ENCODE measurements at places on chromosomes 12 and 14.

DNA sequence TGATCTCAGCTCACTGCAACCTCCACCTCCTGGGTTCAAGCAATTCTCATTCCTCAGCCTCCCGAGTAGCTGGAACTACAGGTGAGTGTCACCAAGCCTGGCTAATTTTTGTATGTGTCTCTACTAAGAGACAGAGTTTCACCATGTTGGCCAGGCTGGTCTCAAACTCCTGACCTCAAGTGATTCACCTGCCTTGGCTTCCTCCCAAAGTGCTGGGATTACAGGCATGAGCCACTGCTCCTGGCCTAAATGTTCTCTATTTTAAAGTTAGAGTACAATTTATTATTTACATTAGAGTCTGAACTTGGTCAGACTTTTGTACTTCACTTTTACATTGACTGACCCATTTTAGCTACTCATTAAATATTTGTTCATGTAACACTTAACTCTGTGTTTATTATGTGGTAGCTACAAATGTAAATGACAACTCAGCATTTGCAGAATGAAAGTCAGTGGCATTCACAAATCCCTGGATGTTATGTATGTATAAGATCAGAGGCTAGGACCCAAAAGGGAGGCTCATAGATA is 409.6 kb downstream of the APAF1 start:
- DNase-seq, result no peak

DNA sequence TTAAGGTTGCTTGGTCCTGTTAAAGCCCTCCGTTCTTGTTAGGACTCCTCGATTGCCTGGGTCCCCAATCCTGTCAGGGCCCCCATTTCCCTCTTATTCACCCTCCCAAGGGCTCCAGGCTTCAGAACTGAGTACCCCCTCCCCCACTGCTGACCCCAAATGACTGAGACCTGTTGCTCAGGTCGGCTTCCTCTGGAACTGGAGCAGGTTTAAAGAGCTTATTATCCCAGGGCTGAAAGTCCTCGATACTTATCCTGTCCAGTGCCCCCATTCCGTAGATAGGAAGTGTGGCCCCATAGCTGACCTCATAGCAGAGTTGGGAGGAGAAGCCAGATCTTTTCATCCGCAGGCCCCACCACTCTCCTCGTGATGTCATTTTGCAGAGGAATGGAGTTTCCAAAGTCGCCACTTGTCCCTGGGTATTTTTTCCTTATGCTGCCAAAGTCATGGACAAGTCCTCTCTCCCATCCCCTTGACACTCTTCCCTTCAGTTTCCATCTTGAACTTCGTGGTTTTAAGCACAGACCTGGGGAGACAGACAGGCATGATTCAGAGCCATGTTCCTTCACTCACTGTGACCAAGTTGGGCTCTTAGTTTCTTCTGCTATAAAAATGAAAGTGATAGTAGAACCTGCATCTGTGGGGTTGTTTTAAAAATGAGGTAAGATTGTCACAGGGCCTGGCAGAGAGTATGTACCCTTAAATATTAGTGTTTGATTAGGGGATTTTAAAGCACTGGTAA is 1.2 kb downstream of the USP30 start:
- no peak for DNase-seq

DNA sequence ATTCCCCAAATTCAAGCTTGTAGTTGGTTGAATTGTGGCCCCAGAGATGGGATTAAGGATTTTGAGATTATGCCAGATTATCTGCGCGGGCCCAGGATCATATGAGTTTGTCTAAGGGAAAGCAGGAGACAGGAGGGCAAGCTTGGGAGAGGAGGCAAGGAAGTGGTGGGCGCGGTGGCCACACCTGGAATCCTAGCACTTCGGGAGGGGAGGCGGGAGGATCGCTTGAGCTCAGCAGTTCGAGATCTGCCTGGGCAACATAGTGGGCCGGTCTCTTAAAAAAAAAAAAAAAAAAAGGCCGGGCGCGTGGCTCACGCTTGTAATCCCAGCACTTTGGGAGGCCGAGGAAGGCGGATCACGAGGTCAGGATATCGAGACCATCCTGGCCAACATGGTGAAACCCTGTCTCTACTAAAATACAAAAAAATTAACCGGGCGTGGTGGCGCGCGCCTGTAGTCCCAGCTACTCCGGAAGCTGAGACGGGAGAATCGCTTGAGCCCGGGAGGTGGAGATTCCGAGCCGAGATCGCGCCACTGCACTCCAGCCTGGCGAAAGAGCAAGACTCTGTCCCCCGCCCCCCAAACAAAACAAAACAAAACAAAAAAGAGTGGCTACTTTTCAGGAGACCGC is 881 bp upstream of the PUS1 start:
- DNase-seq, result no peak

- DNase-seq, result peak; percentile 52
Observed at GRCh38 chr12:94831081-94831751, 172.3 kb downstream of the NDUFA12 start.

DNA sequence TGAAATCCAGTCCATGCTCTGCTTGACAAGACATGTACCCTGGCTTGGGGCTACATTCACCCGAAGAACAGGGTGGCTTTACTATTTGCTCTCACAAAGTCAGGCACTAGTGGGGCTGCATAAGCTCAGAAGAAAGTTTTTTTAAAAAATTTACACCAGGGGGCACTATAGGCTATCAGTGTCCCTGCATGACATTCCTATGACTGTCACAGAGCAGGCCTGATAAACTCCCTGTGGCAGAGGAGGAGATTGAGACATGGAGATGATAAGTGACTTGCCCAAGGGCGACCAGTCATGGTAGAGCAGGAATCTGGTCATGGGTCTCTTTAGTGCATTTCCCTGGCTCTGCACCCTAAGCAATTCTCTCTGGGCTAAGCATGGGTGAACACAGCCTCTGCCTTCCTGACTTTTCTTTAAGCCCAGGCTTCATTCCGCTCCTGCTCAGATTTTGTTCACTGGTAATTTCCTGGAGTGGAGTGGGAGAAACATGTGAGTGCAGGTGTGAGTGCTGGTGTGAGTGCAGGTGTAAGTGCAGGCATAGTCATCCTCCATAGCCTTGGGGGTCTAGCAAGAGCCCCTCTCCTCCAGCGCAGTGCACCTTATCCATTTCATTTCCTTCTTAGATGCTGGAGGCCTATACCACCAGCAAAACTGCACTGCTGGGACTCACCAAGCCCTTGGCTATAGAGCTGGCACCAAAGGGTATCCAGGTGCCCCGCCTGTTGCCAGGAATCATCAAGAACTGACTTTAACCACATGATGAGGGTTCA is 91.6 kb downstream of the DHRS2 start:
- peak; percentile 48 for DNase-seq

- DNase-seq, result peak; percentile 65
Observed at GRCh38 chr12:109304485-109304884, 4.6 kb downstream of the FOXN4 start.

DNA sequence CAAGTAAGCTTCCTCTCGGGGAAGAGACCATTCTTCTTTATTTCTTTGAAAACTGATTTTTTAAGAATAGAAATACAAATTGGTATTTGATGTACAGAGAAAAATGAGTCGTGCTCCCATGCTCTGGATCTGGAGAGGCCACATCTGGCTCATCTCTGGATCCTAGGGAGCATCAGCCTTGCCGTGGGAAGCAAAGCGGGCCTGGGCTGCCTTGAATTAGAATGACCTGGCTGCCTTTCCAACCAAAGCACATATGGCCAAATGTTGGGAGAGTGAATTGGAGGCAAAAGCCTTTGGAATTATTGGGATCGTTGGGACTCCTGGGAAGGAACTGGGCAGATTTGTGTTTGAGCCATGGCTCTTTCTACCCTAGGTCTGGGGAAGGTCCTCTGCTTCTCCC is 80.0 kb downstream of the SLC25A47 start:
- DNase-seq, result no peak

GRCh38 chr14:100201701-100202100 is 37.2 kb upstream of the YY1 start:
- DNase-seq, result no peak

GRCh38 chr14:104341532-104342434 is 203.4 kb downstream of the KIF26A start:
- no peak for DNase-seq

DNA sequence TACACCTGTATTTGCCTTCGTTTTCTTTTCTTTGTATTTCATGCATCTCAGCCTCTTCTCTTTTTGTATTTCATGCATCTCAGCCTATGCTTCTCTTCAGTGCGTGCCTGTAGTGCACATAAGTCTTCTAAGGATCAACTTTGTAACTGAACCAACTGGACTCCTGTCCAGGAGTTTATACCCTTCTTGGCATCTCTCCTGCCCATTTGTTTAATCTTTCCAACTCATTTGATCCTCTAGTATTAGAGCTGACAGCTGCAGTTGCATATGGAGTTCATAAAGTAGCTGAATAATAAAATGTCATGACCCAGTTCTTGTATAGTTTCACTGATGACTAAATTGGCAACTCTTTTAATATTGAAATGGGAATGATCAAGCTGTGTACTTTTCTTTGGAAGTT is 89.7 kb downstream of the FGD4 start:
- DNase-seq, result no peak

DNA sequence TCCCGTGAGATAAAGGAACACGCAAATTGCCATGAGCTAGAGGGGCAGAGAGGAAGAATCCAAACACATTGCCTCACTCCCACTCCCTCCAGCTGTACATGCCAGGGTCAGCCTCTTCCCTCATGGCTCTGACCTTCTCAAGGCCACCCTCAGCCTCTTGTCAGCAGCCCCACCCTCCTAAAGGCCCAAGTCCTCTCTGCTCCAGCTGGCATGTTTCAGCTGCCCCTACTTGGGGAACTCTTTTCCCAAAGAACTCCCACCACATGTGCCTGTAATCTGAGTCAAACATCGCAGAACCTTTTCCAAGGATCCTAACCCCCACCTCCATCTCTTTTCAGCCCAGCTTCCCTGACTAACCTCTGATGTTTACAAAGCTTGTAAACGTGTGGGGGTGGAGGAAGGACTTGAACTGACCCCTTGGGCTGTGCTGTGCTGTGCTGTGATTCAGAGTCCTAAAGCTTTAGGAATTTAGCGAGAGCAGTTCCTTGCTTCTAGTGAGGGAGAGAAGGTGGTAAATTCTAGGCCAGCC is 7.3 kb upstream of the CACNB3 start:
- DNase-seq, result no peak

- DNase-seq, result peak; percentile 87
Observed at GRCh38 chr14:56333359-56334292, 215.4 kb downstream of the PELI2 start.

- no peak for DNase-seq
Observed at GRCh38 chr12:93571925-93572711, at the start of gene SOCS2. Gene SOCS2 (plus strand): TSS chr12:93572675. CDS start chr12:93572898, 223 bp downstream.

DNA sequence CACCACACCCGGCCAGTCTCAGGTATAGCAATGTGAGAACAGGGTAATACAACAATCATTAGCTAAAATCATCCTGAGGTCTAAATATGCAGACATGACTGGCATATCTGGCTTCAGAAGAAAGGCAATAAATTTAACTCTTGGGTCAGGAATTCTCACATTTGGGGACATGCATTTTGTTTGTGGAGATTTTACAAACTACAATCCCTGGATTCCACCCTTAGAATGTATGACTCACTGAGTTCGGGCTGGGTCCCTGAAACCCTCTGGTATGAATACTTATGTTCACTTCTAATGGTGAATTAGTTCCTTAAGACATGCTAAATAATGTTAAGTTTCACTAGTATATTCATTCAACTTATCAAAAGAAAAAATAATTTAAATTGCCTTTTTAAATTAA is 98.9 kb upstream of the HMGA2 start:
- no peak for DNase-seq
